Chondrocyte (in vitro differentiated cells): ENCODE measurements at places on chromosomes 12 and 14. TPM values are rescaled to one million over a fixed set of nuclear protein-coding genes. Genes with fewer than 3 reads are reported as not detected.

The RNASE3 gene
- total RNA-seq = not detected in 3 replicates

The RAPGEF3 gene
- total RNA-seq = 1.3 to 1.8 TPM (median 1.3 TPM) in 3 replicates

- DNase-seq = no peak
Measured at GRCh38 chr12:40016980-40017379, 88.9 kb downstream of the SLC2A13 start.

DNA sequence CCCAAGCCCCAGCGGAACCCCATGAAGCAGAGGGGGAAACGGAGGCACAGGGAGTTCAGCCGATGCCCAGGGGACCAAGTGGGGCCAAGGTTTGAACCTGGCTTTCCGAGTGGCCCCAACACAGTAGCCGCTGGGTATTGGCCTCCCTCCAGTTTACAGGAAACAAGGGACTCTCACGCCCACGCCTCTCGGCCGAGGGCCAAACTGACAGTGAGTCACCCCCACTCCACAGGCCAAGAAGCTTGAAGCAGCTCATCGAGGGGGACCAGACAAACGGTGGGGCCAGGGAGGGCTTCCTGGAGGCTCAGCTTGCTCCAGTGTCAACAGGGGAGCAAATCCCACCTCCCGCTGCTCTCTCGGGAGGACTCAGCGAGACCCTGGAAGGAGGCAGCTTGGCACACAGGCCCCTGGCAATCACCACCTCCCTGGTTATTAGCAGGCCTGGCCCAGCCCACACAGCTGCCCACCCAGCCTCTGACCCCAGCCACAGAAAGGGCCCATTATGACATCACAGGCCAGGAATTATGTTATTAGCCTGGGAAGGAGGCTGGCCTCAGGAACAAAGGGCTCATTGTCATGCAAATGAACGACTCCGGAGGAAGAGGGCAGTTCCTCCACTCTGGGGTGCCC, 54.6 kb downstream of the NCOR2 start:
- no peak for DNase-seq

GRCh38 chr12:77299910-77300669, 234.7 kb upstream of the E2F7 start:
- DNase-seq = no peak

GRCh38 chr14:90281261-90281660, 24.9 kb downstream of the PSMC1 start:
- DNase-seq = no peak

- no peak for DNase-seq
Measured at GRCh38 chr14:89215531-89215930, 201.5 kb downstream of the FOXN3 start.

DNA sequence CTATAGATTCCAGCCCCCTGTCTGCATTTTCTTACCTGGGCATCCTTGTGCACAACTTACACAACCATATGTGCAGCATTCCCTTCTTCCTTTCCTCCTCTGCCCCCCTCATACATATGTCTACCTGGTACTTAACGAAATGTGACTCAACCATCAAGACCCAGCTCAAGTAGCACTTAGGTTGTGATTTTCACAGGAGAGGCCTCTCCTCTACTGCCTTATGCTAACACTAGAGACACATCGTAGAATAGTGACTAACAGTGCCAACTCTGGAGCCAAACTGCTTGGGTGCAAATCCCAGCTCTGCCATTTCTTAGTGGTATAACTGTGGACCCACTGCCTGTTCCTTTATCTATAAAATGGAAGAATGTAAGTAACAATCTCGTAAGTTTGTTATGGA, 24.1 kb upstream of the PLEKHA5 start:
- DNase-seq = no peak
